Left colon (tissue), 2 donors: ENCODE measurements at places on chromosomes 2 and 18. TPM values are rescaled to one million over a fixed set of nuclear protein-coding genes. Genes with fewer than 3 reads are reported as not detected.

Gene DNAJC5G
- not detected for total RNA-seq

DNA sequence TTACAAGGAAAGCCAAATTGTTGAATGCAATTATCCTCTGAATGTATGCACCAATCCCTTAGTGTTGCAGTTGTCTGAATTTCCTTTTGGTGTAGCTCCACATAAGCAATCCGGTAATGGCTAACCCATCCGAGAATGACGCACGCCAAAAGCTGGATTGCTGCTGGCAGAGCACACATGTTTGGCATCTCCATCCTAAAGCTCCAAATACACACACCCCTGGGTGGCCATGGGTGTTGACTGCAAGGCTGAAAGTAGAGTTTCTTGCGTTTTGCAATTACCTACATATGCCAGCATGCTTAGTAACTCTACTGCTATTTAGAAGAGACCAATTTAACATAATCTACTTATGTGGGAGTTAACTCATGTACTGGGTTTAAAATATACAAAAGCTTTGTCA lies 53.1 kb downstream of the KCTD1 start:
- no peak for DNase-seq

Gene FAM237A
- total RNA-seq: not detected

DNA sequence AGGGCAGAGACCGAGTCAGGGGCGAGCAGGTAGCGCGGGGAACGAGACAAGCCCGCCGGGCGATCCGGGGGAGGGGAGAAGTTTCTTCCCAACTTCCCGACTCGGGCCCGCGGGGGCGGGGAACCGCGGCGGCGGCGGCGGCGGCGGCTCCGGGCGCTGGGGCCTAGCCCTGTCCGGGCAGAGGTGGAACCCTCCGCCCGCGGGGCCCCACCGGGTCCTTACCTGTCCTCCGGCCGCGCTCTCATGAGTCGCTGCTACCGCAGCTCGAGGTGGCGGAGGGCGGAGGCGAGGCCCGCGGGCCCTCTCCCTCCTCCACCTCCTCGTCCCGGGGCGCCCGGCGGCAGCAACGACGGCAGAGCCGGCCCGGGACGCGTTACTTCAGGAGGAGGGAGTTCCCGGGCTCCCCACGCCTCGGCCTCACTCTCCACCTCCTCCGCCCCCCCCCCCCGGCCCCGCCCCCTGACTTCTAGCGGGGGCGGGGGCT lies at the start of gene YES1:
Gene YES1, minus strand, starts transcription at position 351 of the 484 bp plus-strand sequence. CDS start 55,415 bp downstream, outside the sequence.
- DNase-seq: peak; percentile 81

- no peak for DNase-seq
Measured at GRCh38 chr18:55795101-55795669, 207.2 kb upstream of the TCF4 start.

Gene COL4A3
- 0.56 TPM for total RNA-seq

Gene POTEI
- 0.08 TPM for total RNA-seq

DNA sequence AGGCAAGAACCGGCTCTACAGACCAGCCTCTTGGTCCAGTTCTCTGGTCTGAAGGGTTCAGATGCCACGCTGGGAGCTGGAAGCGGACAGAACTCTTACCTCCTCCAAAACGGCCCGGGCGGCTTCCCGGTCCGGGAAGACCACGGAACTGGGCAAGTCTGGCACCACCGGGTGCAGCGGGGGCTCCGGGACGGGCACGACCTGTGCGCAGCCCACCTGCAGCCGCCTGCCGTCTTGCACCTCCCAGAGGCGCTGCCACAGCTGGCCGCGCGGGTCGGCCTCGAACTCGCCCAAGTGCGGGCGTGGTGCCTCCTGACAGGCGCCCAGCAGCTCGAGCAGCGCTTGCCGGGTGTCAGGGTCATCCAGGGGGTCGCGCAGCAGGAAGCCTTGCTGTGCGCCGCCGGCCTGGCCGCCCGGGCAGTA lies 773 bp downstream of the CMPK2 start:
- no peak for DNase-seq

Gene NRBP1
- 72.2 TPM for total RNA-seq

GRCh38 chr2:164328310-164328709 lies 293.0 kb downstream of the GRB14 start:
- DNase-seq: no peak

DNA sequence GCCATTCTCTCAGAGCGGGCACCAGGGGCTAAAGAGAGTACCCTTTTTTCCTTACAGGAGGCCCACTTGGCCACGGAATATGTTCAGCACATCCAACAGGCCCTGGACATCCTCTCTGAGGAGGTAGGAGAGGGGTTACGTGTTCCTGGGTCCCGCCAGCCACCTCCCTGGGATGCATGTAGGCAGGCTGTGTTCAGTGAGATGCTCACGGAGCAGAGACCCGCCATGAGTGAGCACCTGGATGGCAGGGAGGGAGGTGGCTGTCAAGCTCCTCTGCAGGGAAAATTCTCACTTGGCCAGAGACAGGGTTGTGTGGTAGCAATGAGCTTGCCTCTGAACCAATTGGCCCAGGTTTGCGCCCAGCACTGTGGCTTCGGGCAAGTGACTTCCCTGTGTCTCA lies 123.1 kb upstream of the PPP1CB start:
- DNase-seq: no peak

DNA sequence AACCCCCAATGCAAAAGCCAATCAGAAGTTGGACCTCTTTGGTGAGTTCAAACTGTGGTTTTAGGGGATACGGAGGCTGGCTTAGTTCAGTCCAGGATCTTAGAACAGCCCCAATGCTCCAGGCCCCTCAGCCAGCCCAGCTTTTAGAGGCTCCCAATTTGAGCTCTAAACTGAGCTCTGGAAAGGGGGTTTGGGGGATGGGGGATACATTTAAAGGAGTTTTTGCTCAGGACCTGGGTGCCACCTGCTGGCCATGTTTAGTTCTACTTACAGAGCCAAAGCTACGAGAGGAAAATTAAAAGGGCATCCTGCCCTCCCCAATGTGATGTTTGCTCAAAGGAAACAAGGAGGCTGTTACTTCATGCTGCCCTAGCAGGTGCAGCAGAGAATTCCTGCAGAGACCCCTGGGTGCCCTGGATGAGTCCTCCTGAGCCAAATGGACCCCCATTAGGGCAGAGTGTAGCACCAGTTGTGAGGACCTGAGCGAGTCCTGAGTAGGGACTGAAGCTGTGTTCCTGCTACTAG lies 15.9 kb upstream of the TMEM214 start:
- no peak for DNase-seq

- DNase-seq: no peak
Measured at GRCh38 chr2:105800953-105801635, 56.4 kb downstream of the NCK2 start.

Gene LHCGR
- total RNA-seq: not detected

GRCh38 chr2:184524551-184525382 lies 73.6 kb upstream of the ZNF804A start:
- no peak for DNase-seq

- no peak for DNase-seq
Measured at GRCh38 chr2:60516383-60516811, 37.1 kb downstream of the BCL11A start.

GRCh38 chr2:210752532-210752931 lies 196.1 kb downstream of the CPS1 start:
- DNase-seq: no peak
